NCI-H1092 (cell line): ENCODE measurements at places on chromosomes 6 and 20.

DNA sequence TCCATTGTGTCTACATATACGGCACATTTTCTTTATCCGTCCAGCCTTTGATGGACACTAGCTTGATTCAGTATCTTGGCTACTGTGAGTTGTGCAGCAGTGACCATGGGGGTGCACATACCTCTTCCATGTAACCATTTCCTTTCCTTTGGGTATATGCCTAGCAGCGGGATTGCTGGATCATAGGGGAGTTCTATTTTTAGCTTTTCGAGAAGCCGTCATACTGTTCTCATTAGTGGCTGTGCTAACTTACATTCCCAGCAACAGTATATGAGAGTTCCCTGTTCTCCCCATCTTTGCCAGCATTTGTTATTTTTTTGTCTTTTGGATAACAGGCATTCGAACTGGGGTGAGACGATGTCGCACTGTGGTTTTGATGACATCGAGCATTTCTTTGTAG lies 395.0 kb downstream of the SMOC2 start:
- no peak for DNase-seq

DNA sequence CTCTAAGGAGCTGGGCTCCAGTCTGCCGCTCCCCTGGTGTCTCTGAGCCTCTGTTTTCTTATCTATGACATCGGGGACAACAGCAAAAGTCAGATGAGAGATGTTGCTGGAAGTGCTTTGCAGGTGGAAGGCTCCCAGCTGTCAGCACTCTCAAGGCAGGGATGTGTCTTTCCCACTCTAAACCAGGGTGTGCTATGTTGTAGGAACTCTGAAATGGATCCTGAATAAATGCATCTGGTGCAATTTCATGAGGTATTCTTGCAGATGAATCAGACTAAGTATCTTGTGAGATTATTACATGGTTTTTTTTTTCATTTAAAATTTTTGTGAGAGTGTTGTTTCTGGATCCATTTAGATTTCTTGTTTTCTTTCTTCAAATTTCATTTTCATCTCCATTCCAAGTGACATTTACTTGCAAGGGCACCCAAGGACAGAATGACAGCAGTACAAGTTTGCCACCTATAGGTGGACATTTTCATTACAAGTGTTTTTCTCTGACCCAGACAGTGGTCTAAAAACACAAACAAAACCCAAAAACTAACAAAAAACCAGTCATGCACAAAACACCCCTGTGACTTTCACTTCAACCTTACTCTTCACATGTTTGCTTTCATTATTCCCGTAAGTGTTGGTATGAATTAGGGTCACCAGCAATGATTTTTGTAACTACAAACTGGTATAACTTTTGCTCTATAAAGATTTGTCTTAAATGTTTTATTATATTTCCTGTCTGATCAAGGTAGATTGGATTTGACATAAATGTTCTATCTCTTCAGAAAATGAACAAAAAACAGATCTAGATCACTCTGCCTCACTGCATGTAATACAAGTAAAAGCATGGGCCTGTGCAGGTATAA lies 14.7 kb upstream of the SIM1 start:
- no peak for DNase-seq

DNA sequence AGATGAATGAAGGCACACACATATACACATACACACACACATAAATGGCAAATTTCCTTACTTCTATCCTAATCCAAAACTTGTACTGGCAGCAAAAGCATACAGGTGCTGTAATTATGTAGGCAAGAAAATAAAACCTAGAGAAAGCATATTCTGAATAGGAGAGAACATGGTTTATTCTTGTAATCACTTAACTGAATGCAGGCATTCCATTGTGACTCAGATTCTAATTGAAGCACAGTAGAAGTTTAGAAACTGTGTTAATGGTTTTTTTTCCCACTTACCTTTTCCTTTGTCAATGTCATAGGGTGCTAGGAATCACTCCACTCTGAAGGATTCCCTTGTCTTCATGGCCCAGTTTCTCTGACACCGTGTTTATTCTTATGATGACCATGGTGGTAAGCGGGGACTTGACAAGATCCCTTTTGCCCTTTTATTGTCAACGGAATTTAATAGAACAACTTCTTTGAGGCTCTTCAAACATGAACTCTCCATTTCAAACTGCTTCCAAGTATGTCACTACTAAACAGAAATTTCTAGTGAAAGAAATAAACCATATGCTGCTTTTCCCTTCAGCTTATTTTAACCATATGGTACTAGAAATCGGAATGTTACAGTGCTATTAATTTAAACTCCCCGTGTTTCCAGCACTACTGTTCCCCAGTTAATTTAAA lies 164.2 kb downstream of the OGFRL1 start:
- no peak for DNase-seq

GRCh38 chr6:26379740-26380139 lies 3.2 kb upstream of the BTN2A2 start:
- no peak for DNase-seq

GRCh38 chr6:151546941-151547659 lies 53.3 kb downstream of the CCDC170 start:
- no peak for DNase-seq

- DNase-seq, result no peak
Measured at GRCh38 chr6:2738373-2738979, 12.2 kb downstream of the MYLK4 start.

DNA sequence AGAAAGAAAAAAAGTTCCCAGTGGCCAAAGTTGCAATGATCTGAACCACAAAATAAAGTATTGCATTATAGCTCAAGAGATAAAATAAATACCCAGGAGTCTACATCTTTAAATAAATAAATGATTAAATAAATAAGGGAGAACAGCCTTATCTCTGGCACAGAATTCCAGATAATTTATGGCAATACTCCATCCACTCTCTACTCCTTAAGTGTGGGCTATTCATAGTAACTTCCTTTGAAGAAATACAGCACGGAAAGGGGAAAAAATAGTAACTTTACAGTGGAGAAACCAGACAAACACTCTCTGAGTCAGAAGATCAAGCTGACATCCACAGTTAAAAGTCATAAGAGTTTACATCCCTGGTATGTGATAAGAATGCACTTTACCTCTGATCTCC lies 11.6 kb downstream of the AURKA start:
- no peak for DNase-seq

DNA sequence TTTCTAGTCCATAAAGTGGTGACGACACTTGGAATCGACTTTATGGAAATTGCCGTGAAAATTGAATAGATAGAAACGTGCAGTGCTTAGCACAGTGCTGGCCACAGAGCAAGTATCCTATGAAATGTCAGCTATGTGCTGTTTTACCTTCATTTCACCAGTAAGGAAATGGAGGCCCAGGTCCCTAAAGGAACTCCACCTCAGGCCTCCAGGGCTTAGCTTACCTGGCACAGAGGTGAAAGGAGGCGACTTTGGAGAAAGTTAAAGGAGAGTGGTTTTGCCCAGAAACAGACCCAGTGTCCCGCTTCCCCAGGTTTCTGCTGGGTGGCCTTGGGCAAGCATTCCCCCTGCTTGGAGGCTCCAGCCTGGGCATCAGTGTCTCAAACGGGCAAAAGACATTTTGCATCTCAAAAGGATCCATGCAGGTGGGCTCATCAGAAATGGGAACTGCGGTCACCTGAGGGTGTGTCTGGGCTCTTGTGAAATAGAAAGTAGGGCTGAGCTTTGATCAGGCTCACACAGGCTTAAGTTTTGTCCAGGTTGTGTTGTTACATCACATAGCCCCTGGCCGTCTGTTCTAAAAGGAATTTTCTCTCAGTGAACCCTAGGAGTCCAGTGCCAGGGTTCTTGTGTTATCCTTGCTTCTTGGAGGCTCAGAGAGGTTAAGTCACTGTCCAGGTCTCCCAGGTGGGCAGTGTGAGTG lies 6.8 kb upstream of the TULP1 start:
- no peak for DNase-seq

DNA sequence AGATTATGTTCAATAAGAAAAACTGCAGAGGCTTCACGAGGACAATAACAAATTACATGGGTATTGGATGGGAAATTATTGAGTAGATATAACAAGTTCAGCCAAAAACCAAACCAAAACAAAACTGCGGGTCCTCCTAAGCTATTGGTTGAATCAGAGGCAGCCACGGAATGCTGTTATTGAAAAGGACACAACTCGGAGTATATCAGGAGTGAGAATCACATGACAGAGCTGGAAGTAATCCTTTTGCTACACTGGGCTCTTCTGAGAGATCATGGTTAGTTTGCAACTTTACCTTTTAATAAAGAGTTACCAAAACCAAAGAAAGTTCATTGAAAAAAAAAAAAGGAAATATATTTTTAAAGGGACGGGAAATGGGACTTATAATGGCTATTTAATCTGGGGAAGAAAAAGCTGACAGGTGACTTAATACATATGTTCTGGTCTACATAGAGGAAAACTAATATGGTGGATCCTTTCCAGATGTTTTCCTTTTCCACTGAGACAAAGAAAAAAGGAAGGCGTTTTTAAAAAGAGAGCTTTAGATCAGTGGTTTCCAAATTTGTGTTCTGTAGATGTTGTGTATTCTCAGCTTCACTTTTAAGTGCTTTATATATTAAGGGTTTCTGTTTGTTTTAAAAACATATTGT lies 6.9 kb upstream of the CITED2 start:
- no peak for DNase-seq

- DNase-seq, result no peak
Measured at GRCh38 chr6:107061125-107062020, 33.4 kb downstream of the MTRES1 start.

DNA sequence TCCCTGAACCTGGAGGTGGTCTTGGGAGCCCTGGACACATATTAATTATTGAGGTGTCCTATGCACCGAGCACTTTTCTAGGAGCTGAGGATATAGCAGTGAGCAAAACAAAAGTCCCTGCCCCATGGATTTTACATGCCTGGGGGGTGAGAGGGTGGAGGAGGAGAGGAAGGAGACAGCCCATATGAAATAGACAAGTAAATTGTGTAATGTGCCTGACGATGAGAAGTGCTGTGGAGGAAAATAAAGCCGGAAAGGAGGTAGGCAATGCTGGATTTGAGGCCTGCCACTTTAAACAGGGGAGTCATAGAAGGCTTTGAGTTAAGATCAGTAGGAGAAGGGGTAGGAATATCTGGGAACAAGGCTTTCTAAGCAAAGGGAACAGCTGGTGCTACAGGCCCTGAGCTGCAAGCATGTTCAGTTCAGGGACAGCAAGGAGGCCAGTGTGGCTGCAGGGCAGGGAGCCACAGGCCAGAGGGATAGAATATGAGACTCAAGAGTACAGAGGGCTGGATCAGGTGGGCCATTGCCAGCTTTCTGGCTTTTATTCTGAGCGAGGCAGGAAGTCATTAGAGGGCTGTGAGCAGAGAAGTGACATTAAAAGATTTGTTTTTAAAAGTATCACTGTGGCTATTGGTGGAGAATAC lies 19.1 kb upstream of the MYLIP start:
- DNase-seq, result no peak

DNA sequence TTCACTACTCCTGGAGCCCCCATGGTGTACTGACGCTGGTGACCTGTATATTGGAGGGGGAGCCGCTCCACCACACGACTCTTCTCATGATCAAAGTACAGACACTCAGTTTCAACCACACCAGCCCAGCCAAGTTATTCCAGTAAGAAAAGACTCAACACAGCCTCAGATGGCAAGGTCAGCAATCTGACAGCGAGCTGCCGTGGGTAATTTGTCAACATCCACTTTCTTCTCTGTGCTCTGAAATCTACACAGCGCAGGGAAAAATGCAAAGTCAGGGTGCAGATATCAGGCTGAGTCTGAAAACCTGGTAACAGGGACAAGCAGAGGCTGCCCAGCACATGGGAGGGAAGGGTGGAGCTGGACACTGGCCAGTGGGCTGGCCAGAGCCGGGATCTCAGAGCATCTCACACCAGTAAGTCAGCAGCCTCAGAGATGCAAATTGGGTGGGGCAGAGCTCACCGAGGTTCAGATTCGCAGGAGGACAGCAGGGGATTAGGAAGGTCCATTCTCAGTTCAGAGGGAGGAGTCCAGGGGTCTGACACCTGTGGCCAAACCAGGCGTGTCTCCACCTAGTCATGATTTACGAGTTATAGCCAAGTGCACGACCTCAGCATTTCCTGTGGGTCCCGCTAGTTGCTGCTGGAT lies 44.5 kb upstream of the RPS6KA2 start:
- no peak for DNase-seq

- DNase-seq, result no peak
Measured at GRCh38 chr20:54559890-54560289, 84.5 kb downstream of the DOK5 start.

DNA sequence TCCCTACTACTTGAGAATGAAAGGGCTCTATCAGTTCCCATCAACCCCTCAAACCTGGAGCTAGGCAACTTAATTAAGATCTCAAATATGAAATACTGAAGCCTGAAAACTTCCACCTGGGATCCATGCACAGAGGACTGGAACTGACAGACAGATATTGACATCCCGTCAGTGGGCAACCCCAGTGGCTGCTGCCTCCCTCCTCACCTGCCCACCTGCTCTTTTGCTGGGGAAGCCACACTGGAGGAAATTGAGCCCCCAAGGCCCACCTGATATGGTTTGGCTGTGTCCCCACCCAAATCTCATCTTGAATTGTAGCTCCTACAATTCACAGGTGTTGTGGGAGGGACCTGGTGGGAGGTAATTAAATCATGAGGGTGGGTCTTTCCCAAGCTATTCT lies 192.8 kb downstream of the LRFN2 start:
- DNase-seq, result no peak

DNA sequence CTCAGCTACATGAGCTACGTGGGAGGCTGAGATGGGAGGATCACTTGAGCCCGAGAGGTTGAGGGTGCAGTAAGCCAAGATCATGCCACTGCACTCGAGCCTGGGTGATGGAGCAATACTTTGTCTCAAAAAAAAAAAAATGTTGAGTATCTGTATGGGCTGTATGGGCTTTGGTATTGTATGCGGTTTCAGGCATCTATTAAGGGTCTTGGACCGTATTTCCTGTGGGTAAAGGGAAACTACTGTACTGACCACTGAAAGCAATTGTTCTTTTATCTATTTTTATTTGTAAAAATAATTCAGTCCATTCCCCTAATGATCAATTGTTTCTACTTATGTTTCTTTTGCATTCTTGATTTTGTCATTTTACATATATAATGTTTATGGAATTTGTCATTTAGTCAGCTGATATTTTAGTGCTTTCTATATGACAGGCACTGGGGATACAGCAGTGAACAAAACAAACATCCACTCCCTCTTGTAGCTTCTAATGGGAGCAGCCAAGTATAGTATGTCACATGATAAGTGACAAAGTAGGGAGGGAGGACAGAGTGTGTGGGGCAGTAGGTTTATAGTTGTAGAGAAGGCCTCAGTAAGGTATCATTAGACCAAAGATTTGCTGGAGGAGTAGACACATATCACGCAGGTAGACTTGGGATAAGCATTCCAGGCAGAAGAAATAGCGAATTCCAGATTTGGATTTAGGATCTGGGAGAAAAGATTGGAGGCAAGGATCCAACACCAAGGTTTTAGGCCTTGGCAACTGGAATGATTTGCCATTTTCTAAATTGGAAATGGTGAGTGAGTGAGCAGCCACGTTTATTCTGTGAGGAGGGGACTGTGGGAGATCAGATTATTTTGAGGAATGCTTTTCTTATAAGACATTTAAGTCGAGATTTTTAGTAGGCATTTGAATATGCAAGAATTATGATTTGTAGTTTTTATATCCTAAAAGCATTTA lies 6.0 kb downstream of the PCMT1 start:
- no peak for DNase-seq
